ENCODE measurements at places on chromosomes 3 and 15.

- DNase-seq, result no peak
These were observed 637.8 kb downstream of the GRM7 start for GRCh38 chr3:7498715-7499114.

DNA sequence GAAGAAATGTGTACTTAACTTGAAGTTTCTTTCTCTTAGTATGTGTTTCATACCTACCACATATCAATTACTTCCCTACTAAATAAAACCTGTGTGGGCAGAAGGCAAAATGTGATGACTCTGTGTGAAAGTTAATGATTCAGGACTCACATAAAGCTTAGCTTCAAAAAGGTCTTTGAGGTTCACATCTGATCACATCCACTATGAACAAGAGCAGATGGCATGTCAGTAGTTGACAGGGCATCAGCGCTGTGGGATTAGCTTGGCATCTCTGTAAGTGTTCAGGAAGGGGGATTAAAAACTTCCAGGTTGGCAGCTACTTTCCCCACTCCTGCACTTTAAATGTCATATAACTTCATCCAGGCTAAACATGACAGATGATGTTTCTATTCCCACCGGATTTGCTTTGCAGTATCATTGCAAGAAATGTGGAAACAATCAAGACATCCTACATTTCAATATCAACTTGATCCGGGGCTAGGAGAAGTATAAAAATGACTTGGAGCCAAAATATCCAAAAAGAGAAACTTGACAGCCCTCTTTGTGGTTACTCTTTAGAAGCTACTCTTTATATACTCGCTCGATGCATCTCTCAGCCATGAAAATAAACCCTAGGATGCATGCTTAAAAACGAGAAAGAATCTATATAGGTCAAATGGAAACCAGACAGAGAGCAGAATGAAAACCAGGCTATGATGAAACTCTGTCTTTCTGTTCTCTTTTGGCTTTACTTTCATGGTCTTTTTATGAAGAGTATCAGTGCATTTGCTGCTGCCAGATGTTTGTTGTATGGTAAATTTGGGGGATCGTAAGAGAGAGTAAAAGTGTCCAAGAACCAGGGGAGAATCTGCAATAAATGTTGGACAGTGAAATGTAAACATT is 273.1 kb upstream of the ALCAM start:
- no peak for DNase-seq

DNA sequence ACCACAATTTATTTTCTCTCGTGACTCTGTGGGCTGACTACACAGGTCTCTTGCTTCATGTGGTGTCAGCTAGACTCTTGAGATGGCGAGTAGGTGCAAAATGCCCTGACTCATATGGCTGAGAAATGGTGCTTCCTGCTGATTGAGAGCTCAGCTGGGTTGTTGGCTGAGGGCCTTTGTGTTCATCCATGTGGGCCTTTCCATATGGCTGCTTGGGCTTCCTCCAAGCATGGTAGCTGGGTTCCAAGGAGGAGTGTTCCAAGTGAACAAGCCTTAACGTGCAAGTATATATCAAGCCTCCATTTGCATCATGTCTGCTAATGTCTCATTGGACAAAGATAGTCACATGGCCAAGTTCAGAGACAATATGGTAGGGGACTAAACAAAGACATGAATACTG is 164.0 kb downstream of the PDCD6IP start:
- no peak for DNase-seq

DNA sequence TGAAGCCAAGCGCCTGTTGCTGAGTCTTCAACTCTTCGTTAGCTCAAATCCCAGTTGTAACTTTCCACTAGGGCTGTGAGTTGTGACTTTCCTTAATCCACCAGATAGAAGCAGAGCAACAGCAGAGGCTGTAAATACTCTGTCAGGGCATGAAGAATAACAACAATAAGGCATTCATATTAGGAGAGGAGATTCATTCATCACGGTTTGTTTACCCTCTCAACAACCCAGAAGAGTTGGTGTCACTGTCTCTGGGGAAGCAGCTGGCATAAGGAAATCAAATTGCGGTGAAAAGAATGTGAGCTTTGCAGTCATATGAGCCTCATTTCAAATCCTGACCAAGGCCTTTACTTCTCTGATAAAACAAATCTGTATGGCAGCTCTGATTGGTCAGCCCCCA is 184.8 kb downstream of the SHQ1 start:
- DNase-seq, result peak; percentile 64

DNA sequence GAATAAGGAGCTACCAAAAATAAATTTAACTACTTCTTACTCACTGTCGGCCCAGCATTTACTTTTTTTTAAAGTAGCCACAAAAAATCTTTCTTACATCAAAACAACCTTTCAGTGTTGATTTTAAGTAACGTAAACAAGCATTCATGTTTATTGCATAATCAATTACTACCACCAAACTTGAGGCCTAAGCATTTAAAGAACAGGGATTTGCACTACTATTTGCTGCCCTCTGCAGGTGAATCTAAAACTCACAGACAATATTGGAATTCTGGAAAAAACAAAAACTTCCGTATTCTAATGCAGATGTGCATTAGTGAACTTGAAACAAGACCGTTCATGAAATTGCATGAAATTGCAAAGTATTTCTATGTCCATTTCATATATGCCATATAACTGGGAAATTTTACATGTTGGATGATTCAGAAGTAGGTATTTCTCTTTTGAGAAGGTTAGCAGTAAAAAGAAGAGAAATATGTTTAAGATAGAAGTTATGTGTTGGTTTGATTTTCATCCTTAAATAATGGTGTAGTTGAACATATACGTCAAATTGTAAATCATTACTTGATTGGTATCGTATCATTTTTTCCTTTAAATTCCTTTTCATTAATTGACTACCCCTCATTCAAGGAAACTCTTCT is 55.6 kb downstream of the CGGBP1 start:
- DNase-seq, result peak; percentile 20

- no peak for DNase-seq
These were observed 153.4 kb downstream of the EBLN2 start for GRCh38 chr3:73214846-73215245.

DNA sequence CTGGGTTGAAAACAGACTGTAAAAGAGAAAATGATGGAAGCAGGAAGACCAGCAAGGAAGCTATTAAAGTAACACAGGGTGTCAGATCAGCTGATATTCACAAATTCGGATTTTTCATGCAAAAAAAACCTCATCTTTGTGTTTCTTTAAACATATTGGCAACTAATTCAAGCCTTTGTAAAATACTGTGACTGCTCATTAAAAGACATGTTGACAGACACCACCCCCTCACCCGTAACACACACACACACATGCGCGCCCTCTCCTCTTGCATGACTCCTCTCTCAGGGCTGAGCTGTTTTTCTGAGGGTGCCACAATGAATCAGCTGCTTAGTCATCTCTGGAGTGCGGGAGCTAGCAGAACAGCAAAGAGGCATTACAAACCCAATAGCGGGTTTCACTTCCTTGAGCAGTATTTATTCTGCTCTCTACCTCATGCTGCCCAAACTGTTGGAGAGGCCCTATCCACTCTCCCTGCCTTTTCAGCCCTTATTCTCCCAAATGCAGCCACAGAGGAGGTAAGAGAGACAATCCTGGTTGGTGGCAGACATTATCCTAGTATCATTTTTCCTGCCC is 35.8 kb upstream of the CCDC80 start:
- DNase-seq, result peak; percentile 45

- no peak for DNase-seq
These were observed 129.0 kb upstream of the PRICKLE2 start for GRCh38 chr3:64354221-64354620.

DNA sequence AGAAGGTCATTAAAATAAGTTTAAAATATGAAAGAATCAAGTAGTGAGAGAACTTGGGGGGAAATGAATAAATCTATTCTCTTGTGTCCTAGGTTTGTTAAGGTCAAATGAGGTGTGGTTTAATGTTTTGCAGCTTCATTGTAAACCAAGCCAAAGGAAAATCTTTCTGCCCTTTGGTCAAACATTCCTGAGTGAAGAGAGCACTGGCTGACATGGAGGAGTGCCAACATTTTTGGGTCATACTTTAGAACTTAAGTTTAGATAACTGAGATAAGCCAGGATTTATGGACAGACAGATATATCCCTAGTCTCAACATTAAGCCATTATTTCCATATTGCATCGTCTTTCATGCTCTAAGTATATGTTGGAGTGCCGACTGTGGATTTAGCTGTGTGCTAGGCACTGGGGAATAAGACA is 66.4 kb downstream of the PTPRG start:
- no peak for DNase-seq

DNA sequence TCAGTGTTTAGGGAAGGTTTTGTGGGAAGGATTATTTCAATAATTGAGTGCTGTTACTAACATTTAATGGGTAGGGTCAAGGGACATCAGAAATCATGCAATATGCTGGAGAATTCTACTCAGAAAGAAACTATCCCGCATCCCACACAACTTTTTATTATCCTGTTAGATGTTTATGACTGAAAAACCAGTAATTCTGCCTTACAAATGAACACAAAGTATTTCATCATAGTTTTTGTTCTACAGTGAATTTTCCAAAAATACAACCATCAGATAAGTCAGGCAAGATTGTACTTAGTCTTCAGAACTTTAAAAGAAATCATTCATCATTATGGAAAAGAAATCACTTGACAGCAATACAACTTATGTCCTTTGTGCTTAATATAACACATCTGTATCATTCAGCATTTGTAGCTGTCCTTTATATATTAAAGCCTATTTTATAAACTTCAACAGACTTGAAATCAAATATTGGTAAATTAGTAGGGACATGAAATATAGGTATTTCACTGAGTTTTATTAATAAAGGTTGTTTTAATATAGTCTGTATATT is 61.9 kb downstream of the TRPM7 start:
- no peak for DNase-seq

GRCh38 chr3:112736805-112737566 is 96.0 kb upstream of the CCDC80 start:
- no peak for DNase-seq

DNA sequence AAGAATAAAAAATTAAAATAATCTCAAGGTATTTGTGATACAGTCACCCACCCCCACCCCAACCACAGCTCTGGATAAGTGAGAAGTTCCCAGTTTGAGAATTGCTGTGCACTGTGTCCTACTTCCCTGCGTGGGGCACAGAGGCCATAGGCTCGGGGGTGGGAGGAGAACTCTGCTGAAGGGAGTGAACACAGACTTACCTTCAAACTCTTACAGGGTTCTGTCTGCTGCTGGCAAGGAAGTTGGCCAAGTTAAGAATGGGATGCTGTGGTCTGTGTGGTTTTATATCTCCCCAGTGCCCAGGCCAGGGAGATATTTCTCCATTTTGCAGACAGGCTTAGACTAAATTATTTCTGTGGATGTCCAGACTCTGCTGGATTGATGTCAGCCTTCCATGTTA is 37.6 kb downstream of the SPTSSB start:
- DNase-seq, result no peak

GRCh38 chr3:45104715-45105711 is 41.2 kb downstream of the CDCP1 start:
- no peak for DNase-seq

GRCh38 chr3:53134631-53135232 is 4.5 kb upstream of the RFT1 start:
- no peak for DNase-seq

- no peak for DNase-seq
These were observed 52.4 kb downstream of the HEG1 start for GRCh38 chr3:125003369-125003853.

- no peak for DNase-seq
These were observed 190.0 kb downstream of the PLCH1 start for GRCh38 chr3:155554777-155555451.

DNA sequence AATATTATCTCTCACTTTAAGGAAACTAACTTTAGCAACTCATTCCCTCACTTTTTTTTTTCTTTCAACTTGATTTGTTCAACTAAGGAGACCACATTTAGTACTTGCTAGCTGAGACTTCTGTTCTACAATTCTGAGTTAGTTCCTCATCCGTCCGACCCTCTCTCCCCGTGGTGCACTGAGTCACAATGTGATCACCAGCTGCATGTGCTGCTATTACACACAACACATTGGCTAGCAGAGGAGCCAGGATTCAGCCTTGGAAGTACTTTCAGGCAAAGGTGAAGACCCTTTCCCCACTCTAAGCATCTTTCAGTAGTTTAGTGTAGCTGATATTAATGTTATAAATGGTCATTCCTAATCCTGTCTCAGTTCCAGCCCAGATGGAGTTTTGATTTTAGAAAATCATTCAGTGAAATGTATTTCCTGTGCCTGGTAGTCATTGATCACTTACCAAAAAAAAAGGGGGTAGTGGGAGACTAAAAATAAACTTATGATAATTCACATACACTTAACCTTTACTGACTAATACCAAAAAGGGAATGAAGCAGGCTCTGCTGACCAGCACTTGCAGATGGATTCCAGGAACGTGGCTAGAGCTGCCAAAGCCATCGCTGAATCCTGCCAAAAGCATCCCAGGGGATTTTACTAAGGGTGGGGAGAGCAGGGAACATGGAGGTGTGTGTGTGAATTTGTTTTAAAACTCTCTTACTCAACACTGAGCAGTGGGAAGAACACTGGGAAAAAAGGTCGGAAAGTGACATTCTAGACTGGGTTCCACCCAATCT is 424.8 kb downstream of the LPP start:
- DNase-seq, result no peak

- DNase-seq, result no peak
These were observed 72.1 kb downstream of the RFTN1 start for GRCh38 chr3:16441371-16441875.

DNA sequence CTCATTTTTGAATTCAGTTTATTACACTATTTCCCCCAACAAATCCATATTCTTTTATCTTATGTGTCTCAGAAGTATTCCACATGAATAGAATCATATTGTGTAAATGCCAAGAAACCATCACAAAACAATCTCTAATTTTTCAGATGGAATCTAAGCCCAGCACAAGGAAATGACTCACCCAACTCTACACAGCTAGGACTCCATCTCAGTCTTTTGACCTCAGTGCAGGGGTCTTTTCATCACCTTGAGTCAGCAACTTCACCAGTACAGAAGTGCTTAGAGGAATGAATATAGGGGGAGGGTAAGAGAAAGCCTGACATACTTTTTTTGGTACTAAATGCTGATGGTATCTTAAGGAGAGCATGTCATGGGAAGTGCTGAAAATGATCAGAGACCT is 169.3 kb upstream of the LRRN1 start:
- DNase-seq, result no peak

DNA sequence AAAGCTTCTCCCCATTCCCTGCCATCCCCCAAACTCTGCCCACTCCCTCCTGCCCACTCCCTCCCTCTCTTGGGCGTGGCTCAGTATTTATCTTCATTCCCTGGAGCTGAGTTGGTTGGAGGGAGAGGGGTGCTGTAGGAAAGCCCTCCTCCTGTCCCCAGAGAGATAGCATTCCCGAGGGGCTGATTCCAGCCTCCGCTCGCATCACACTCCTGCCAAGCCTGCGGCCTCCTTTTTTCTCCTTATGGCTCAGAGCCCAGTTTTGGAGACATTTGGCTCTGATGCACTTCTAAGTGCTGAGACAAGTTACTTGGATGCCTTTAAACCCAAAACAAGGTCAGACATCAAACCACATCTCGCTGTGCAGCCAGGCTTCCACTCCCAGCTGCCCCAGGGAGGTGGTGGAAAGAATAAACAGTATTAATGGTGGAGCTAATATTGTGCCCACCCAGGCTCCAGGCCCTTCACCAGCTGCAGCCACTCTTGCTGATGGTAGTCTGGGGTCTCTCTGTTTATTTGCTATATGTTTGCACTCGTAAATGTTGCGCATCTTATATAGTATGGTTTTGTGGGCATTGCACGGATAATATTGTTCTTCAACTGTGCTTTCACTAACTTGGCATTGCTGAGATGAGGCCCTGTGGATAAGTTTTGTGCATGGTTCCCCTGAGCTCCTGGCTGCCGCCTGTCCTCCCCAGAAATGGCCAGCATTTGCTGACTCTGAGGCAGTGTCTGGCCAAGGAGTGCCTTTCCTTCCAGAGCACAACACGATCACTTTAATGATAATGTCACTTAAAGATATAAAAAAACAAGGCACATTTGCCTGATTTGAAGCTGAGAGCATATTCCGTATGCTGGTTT is 157.2 kb downstream of the LRRC28 start:
- no peak for DNase-seq
